WTC11 (cell line): ENCODE measurements at places on chromosomes 5 and 9. TPM values are rescaled to one million over a fixed set of nuclear protein-coding genes. Genes with fewer than 3 reads are reported as not detected.

GRCh38 chr9:129379181-129379836 lies 201.2 kb upstream of the IER5L start:
- H3K4me1 ChIP-seq = peaks cover 26% of the 10 kb centered on the region
- no peak overlapping the region for H3K4me3 ChIP-seq
- H3K36me3 ChIP-seq = no peaks in the 10 kb centered on the region

DNA sequence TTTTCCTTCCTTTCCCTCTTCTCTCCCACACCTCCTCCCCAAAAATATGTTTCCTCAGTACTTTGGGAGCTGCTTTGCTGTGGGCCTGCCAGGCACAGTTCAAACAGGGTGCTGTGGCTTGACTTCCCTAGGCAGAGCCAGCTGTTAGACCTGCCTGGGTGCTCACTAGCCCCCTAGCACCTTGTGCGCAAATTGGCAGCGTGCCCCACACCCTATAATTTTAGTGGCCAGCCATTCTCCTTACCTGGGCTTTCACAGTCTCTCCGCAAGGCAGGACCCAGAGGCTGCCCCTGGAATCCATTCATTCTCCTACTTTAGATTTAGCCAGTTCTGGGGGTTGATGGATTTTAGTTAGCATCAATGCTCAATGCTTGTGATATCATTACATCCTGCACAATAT lies 72.3 kb downstream of the ANGPTL2 start:
- H3K36me3 ChIP-seq = no peaks in the 10 kb centered on the region
- DNase-seq = no peak
- H3K4me3 ChIP-seq = no peak overlapping the region
- H3K27ac ChIP-seq = no peak overlapping the region; the same call in 1 of the 2 replicates

The DMRT2 gene
- not detected in 3 replicates for total RNA-seq

DNA sequence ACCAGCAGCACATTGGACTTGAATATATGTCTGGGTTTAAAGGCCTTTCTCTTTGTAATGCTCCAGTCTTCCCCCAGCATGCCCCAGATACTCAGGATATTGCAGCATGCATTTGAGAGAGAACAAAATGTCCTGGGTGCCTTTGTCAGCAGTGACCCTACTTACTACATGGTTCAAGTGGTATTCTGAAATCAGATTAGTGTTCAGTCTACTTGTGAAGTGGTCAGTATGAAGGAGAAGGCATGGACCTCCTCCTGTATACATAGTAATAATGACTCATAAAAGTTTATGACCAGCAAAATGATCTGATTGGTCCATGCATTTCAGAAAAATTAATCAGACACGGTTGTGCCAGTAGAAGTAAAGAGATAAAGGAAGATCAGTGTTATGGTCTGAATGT lies 25.4 kb downstream of the GPR21 start:
- peaks cover 25% of the 10 kb centered on the region for H3K36me3 ChIP-seq
- H3K4me1 ChIP-seq = peaks cover 18% of the 10 kb centered on the region
- H3K4me3 ChIP-seq = no peak overlapping the region
- H3K27me3 ChIP-seq = no peaks in the 10 kb centered on the region

DNA sequence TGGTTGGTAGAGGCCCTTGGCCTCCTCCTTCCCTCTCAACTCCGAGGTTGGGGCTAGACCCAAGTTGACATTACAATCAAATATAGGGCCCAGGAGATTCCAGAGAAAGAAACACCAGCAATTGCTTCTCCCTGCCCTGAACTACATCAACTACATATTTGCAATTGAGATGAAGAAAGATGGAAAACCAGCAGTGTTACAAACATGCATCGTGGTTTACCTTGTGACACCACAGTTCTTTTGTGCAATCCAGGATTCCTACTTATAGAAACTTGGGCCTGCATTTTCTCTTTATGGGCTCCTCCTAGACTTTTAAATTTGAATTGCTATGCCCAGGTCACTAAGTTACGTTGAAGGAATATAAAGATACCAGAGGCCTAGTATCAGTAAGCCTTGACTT lies 126.7 kb downstream of the DCP2 start:
- H3K36me3 ChIP-seq = peaks cover 4% of the 10 kb centered on the region
- H3K27ac ChIP-seq = no peak overlapping the region; the same call in 1 of the 2 replicates
- H3K4me3 ChIP-seq = no peak overlapping the region
- H3K4me1 ChIP-seq = no peaks in the 10 kb centered on the region
- no peaks in the 10 kb centered on the region for H3K27me3 ChIP-seq

GRCh38 chr5:159877894-159878448 lies 38.3 kb upstream of the ADRA1B start:
- H3K36me3 ChIP-seq = no peaks in the 10 kb centered on the region
- no peak overlapping the region for H3K4me3 ChIP-seq
- DNase-seq = no peak

- H3K27ac ChIP-seq = no peak overlapping the region
- H3K27me3 ChIP-seq = no peaks in the 10 kb centered on the region
- H3K4me3 ChIP-seq = no peak overlapping the region
- no peaks in the 10 kb centered on the region; the same call in 1 of the 2 replicates for H3K36me3 ChIP-seq
Observed at GRCh38 chr9:95085036-95085770, 232.3 kb downstream of the FANCC start.

The OSMR gene
- 2.3 to 3.1 TPM (median 2.5 TPM) in 3 replicates for total RNA-seq

The TBC1D2 gene
- total RNA-seq = 10.6 to 11.4 TPM (median 11.1 TPM) in 3 replicates

DNA sequence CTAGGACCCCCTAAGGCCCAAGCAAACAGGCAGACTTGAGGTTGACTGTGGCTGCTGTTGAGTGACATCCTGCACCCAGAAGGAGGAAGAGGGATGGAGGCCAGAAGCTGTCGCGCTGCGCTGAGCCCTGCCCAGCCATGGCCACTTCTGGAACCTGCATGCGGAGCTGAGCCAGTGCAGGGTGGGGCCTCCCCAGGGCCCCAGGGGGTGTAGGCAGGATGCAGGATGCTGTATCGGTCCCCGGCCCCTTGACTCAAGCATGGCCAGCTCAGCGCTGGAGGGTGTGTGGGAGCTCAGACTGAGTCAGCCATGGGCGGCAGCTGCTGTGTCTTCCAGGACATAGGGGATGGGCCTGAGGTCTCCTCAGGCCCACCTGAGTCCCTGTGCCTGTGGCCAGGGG lies 26.9 kb downstream of the GLT6D1 start:
- no peak for DNase-seq
- H3K4me1 ChIP-seq = 0 out of 2 replicates have a peak, but pooled peaks cover 3% of the 10 kb centered on the region
- H3K36me3 ChIP-seq = peaks cover 10% of the 10 kb centered on the region

The CNTFR gene
- 8.7 to 18.0 TPM (median 9.9 TPM) in 3 replicates for total RNA-seq

The PCDHA6 gene
- total RNA-seq = 2.0 to 2.4 TPM (median 2.4 TPM) in 3 replicates

DNA sequence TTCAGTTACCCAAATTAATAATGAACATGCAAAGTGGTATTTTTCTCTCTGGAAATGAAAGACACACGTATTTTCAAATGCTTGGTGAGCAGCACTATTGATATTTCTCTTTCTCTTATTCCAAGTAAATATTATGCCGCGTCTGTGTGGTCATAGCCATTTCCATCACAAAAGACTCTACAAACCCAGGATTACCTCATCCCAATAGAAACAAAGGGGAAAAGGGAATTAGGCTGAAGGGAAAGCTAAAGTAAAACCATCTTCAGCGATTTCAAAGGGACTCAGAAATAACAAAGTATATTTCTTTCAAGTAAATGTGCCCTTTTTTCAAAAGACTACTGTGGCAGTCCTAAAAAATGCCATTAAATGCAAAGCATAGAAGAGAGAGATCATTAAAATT lies 62.0 kb upstream of the FST start:
- H3K4me3 ChIP-seq = peak overlapping the region; percentile 47
- H3K4me1 ChIP-seq = peaks cover 17% of the 10 kb centered on the region
- peaks cover 3% of the 10 kb centered on the region for H3K36me3 ChIP-seq
- peak overlapping the region; percentile 88 for H3K27ac ChIP-seq
- no peak for DNase-seq

The MARCOL gene
- total RNA-seq = not detected in 3 replicates

DNA sequence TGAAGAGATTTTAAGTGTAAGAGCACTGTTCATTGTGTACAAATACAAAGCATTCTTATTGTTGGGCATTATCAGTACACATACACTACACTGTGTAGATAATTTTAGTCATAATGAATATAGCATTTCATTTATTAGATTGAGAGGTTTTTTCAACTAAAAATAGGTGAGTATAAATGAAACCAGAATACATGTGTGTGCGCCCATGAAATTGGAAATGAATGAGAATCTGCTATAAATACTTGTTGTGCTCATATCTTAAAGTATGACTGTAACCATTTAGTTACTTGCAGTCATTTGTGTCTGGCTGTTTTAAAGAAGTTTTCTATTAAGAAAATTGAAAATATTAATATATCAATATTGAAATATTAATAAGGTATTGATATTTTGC lies 189.0 kb upstream of the MEF2C start:
- no peaks in the 10 kb centered on the region for H3K27me3 ChIP-seq
- no peak overlapping the region for H3K4me3 ChIP-seq
- no peak overlapping the region for H3K27ac ChIP-seq
- no peak for DNase-seq

GRCh38 chr5:156473269-156473908 lies 146.4 kb downstream of the SGCD start:
- H3K4me1 ChIP-seq = peaks cover 10% of the 10 kb centered on the region
- H3K4me3 ChIP-seq = no peak overlapping the region
- no peak overlapping the region for H3K27ac ChIP-seq
- H3K36me3 ChIP-seq = no peaks in the 10 kb centered on the region

The TLX3 gene
- total RNA-seq = 0.11 to 0.16 TPM in 2 of 3 replicates, not detected in the other

The PHYHD1 gene
- total RNA-seq = 14.6 to 21.3 TPM (median 20.0 TPM) in 3 replicates

- H3K4me1 ChIP-seq = peaks cover 15% of the 10 kb centered on the region
- H3K27ac ChIP-seq = no peak overlapping the region
- H3K36me3 ChIP-seq = no peaks in the 10 kb centered on the region
- no peaks in the 10 kb centered on the region for H3K27me3 ChIP-seq
- DNase-seq = peak; percentile 29
Observed at GRCh38 chr5:80921026-80921425, 39.1 kb upstream of the RASGRF2 start.

The COL5A1 gene
- total RNA-seq = 13.5 to 17.7 TPM (median 16.4 TPM) in 3 replicates

The IFNK gene
- total RNA-seq = not detected in 3 replicates

- H3K27ac ChIP-seq = no peak overlapping the region
- no peak for DNase-seq
- no peak overlapping the region for H3K4me3 ChIP-seq
- no peaks in the 10 kb centered on the region for H3K27me3 ChIP-seq
- H3K36me3 ChIP-seq = no peaks in the 10 kb centered on the region
- 0 out of 2 replicates have a peak, but pooled peaks cover 6% of the 10 kb centered on the region for H3K4me1 ChIP-seq
Observed at GRCh38 chr5:86981898-86982297, 285.8 kb upstream of the RASA1 start.

DNA sequence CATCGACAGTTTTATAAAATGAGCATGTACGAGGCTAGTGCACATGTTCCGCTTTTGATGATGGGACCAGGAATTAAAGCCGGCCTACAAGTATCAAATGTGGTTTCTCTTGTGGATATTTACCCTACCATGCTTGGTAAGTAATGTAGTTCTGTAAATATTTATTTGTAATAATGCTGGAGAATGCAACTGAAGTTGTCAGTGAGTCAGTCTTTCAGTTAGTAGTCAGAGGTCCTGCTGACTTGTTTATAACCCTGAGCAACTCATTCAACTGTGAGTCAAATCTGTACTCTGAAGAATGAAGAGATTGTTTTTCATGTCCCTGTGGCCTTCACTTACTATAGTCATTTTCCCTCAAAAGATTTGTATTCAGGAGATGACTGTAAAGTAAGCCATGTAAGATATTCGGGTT lies 28.4 kb upstream of the GPR150 start:
- no peaks in the 10 kb centered on the region; the same call in 1 of the 2 replicates for H3K4me1 ChIP-seq
- DNase-seq = no peak
- H3K27ac ChIP-seq = no peak overlapping the region
- no peaks in the 10 kb centered on the region; the same call in 1 of the 2 replicates for H3K36me3 ChIP-seq

The PCDH12 gene
- total RNA-seq = 0.02 to 0.33 TPM in 2 of 3 replicates, not detected in the other

DNA sequence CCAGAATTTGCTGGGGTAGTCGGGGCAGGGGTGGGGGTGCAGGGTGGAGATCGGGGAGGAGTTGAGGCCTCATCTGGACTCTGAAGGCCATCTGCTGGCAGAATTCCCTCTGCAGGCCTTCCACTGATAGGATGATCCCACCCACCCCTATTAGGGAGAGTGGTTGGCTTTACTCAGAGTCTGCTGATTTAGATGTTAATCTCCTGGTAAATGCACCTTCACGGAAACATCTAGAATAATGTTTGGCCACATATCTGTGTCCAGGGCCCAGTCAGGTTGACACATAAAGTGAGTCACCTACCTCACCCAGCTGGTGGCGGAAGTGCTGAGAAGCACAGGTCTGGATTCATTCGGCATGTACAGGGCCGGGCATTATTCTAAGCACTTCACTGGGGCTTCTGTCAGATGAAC lies 50.0 kb downstream of the DAPK1 start:
- H3K27me3 ChIP-seq = no peaks in the 10 kb centered on the region
- 0 out of 2 replicates have a peak overlapping the region, but pooled peaks have one; percentile 26 for H3K27ac ChIP-seq
- H3K36me3 ChIP-seq = peaks cover 14% of the 10 kb centered on the region
- H3K4me3 ChIP-seq = no peak overlapping the region
- DNase-seq = no peak

DNA sequence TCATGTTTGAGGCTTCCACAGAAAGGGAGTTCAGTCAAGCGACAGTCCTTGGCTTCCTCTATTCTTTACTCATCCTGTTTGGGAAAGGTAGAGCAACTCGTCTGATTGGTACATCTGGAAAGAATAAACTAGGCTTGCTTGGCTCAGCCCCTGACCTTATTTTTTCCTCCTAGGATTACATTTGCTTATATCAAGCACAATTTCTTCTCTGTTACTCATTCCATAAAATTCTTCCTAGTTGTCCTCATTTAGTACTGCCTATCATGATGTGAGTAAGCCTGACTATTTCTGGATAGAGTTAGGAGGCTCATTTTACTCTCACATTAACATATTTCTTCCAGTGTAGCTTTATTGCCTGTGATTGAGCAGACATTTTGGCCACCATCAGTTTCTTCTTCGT lies 10.9 kb upstream of the CARNMT1 start:
- peaks cover 6% of the 10 kb centered on the region for H3K4me1 ChIP-seq
- H3K4me3 ChIP-seq = no peak overlapping the region
- H3K27me3 ChIP-seq = no peaks in the 10 kb centered on the region
- DNase-seq = no peak
- H3K27ac ChIP-seq = no peak overlapping the region

GRCh38 chr5:74272831-74273451 lies 367.6 kb downstream of the ENC1 start:
- H3K4me1 ChIP-seq = peaks cover 16% of the 10 kb centered on the region
- H3K27ac ChIP-seq = no peak overlapping the region
- H3K4me3 ChIP-seq = no peak overlapping the region
- DNase-seq = no peak

- no peaks in the 10 kb centered on the region for H3K27me3 ChIP-seq
- H3K4me1 ChIP-seq = peaks cover 6% of the 10 kb centered on the region
- no peak overlapping the region for H3K4me3 ChIP-seq
- no peaks in the 10 kb centered on the region for H3K36me3 ChIP-seq
- H3K27ac ChIP-seq = no peak overlapping the region
Observed at GRCh38 chr5:133509742-133510079, 102.6 kb downstream of the FSTL4 start.

The RGP1 gene
- total RNA-seq = 29.7 to 30.0 TPM (median 30.0 TPM) in 3 replicates

The TERT gene
- total RNA-seq = 40.4 to 42.9 TPM (median 40.5 TPM) in 3 replicates

- H3K27ac ChIP-seq = no peak overlapping the region
- no peak overlapping the region for H3K4me3 ChIP-seq
- H3K36me3 ChIP-seq = peaks cover 12% of the 10 kb centered on the region
- H3K4me1 ChIP-seq = peaks cover 6% of the 10 kb centered on the region
- no peak for DNase-seq
Observed at GRCh38 chr5:68319706-68320412, 104.3 kb downstream of the PIK3R1 start.

GRCh38 chr5:98401656-98402055 lies 371.8 kb upstream of the RGMB start:
- no peaks in the 10 kb centered on the region for H3K36me3 ChIP-seq
- no peak for DNase-seq
- H3K4me3 ChIP-seq = no peak overlapping the region
- no peaks in the 10 kb centered on the region for H3K27me3 ChIP-seq

GRCh38 chr9:87433853-87434252 lies 63.8 kb upstream of the DAPK1 start:
- H3K4me3 ChIP-seq = no peak overlapping the region
- H3K27me3 ChIP-seq = no peaks in the 10 kb centered on the region; the same call in 1 of the 2 replicates
- no peak for DNase-seq
- 0 out of 2 replicates have a peak, but pooled peaks cover 2% of the 10 kb centered on the region for H3K36me3 ChIP-seq
